ENCODE measurements at places on chromosomes 5 and 9.

GRCh38 chr9:79684711-79685575, 113.2 kb downstream of the TLE4 start:
- no peak for DNase-seq

- DNase-seq = no peak
Observed at GRCh38 chr5:66361070-66361469, 217.0 kb downstream of the SREK1 start.

DNA sequence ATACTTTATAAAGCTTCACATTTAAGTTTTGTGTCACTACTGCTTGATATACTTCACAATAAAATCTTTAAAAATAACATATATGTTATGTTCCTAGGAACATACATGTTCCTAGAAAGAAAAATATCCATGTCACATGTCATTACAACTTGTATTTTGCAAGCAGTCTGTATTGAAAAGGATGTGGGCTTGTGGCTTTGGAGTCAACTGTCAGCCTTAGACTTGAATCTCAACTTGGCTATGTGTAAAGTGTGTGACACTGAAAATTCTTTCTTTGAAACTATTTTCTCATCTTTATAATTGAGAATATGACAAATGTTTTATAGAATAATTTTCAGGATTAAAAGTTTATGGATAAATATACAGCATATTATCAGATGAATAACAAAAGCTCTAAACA, 273.1 kb downstream of the KIAA0825 start:
- DNase-seq = no peak

DNA sequence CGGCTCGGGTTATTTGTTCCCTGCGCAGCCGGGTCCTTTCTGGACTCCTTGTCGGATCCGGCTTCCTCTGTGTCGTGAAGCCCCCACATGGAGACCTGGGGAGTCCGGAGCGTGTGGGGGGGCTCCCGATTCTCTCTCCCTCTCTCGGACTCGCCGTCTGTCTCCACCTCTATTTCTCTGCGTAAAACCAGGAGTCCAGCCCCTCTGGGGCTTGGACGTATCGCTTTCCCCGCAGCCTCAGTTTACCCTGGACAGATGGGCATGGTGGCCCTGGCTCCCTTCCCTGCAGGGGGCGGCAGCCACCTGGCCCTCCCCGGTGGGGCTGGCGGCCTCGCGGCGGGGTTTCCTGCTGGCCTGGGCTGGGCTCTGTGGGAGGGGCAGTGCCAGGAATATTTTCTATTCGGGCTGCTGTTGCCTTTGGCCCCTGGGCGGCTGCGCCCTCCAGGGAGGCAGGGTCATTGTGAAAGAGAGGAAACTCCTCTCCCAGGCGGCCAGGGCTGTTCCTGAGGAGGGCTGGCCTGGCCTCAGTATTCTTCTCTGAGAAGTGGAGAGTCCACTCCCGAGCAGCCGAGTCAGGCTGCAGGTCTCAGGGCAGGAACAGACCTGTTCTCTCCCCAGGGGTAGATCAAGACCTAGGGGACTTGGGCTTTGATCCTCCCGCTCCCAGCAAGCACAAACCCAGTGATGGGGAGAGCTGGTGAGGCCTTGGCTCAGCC, 665 bp downstream of the ASS1 start:
- no peak for DNase-seq

DNA sequence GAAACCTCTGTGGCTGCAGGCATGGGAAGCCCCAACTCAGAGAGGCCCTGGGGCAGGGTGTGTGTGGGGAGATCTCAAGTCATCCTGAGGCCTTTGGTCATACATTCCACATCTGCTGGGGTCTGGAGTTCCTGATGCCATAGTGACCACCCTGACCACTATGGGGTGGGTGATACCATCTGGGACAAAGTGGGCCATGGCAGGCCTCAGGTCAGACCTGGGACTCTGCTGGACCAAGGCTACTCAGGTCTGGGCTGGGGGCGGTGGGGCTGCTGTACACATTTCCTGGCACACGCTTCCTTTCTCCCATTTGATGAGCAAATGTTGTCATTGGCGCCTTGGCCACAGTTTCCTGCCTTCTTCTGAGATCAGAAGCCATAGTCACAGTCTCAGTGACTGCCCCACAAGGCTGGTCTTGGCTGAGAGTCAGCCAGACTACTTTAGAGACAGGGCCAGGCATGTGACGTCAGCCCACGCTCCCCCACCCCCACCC, 15.1 kb upstream of the ACSL6 start:
- peak; percentile 30 for DNase-seq

DNA sequence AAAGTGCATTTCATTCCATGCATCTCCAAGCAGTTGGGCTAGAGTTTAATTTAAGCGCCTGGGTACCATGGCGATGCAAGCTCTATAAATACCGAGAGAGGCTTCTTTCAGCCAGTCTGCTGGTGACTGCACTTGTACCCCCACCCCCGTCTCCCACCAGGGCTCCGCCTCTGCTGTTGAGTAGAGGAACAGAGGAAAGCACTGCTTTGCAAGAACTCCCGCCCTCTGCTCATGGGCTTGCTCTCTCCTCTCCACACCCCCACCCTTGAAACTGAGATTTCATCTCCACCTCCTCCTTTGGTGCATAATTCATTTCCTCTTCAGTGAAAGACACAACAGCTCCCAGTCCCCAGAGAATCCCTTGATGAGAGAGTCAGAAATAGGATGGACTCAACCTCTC, 5.1 kb upstream of the WWC1 start:
- DNase-seq = no peak

DNA sequence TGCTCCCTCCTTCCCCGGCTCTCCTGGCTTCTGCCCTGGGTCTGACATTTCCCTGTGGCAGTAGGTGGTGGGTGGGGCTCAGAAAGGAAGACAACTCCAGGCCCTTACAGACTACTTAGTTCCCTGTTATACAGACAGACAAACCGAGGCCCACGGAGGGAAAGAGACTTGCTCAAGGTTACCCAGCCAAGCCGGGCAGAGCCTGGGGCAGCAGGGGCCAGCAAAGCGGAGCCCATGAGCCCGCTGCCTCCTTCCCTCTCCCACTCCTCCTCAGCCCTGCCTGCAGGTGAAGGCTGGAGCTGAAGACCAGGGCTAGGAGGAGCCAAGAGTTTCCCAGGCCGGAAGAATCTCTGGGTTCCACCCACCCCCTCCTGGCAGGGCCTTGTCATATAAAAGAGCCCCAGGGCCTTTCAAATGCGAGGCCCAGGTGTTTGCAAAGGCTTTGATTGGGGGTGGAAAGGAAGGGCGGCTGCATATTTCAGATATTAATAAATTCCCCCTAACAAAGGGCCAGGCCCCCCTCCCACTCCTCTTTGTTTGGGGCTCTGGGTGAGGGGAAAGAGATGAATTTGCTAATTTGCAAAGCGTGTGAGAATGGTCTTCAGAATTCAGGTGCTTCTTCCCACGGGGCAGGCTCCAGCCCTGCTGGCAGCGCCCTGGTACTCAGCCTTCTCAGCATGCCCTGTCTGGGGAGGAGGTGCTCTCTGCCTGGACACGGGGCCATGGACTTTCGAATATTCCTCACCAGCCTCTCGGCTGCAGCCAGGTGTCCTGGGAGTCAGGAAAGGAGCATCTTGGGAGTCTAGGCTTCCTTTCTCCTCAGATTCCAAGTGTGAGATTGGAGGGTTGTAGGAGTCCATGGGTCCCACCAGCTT, 21.5 kb downstream of the SLC6A7 start:
- DNase-seq = no peak

GRCh38 chr9:13128266-13128860, 151.1 kb downstream of the MPDZ start:
- DNase-seq = no peak

DNA sequence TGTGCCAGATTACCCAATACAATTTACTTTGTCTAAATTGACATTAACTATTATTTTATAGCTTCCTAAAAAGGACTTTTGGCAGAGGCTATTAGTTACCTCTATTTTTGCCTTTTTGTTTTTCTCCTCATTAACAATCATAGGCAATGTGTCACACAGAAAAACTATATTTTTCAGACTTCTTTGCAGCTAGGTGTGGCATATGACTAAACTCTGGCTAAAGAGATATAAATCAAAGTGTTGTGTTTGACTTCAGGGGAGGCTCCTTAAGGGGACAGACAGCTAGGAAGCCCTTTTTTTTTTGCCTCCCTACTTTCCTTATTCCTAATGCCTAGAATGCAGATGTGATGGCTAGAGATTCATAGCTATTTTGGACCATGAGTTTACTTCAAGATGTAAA, 19.7 kb upstream of the GCNT4 start:
- DNase-seq = no peak

GRCh38 chr5:136039202-136039601, 10.4 kb downstream of the TGFBI start:
- DNase-seq = no peak

DNA sequence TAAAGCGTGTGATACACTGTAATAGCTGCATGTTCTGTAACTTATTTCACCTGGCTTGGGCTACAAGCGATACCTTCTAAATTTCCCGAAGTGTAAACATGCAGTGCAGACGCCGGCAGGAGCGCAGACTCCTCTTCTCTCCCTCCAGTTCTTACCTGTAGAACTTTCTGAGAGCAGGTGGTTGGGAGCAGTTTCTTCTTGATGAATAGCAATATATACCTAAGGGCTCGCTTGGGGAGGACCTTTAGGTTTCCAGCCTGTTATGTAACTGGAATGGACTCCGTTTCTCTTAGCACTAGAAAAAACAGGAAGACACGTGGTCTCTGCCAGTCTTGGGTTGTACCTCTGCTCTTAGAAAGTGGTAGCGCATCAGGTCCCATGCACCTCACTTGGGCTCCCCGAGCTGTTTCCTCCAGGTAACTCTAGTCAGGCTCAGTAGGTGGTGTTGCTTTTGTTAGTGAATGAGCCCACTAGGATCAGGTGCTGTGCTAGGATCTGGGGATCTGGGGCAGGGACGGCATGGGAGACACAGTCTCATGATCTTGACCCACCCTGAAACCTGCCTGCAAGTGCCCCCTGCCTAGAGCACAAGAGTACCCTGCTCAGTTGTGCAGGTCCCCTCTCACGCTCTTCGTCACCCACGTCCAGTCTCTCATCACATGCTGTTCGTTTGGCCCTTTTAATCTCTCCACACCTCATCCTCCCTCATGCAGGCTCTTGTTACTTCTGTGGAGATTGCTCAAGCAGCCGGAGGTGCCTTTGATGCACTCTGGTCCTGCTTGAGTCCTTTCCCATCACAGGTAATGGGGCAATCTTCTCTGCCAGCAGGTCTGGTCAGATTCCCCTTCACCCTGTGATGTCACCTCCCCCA, 2.8 kb downstream of the TENT4A start:
- DNase-seq = no peak

DNA sequence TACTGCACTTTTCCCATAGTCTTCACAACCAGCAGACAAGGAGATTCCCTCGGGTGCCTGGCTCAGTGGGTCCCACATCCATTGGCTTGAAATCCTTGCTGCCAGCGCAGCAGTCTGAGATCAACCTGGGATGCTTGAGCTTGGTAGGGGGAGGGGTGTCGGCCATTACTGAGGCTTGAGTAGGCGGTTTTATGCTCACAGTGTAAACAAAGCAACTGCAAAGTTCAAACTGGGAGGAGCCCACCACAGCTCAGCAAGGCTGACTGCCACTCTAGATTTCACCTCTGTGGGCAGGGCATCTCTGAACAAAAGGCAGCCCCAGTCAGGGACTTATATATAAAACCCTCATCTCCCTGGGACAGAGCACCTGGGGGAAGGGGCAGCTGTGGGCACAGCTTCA, 512.3 kb upstream of the MPDZ start:
- DNase-seq = no peak

- DNase-seq = no peak
Observed at GRCh38 chr9:13395156-13395555, 115.7 kb upstream of the MPDZ start.

DNA sequence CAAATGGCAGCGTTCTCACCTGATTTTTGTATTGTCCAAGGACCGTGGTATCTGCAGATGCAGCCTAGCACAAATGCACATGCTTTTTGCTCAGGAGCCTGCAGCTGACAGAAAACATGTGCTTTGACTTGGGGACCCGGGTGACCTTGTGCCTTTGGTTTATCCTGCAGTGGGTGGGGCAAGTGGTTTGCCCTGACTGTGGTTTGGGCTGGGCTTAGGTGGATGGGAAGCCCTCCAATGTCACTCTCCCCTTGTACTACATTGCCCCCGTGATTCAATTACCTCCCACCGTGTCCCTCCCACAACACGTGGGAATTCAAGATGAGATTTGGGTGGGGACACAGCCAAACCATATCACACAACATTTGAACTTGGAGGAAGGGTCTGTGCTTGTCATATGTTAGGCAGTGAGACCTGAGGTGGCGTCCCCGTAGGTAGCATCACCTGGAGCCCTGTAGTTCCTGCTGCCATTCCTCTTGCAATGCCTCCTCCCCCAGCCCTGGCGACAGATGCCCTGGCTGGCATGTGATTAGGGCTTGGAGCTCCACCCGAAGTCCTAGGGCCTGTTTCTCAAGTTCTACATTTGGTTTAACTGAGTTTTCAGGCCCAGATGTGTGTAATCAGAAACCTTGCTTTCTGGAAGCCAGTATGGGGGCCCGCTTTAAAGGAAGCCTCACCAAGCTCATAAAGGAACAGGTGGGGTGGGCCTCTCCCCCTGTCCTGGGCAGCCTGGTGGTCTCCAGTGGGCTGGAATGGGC, 2.1 kb downstream of the ANKRD33B start:
- DNase-seq = no peak

GRCh38 chr9:90256345-90256744, 386.3 kb downstream of the DIRAS2 start:
- DNase-seq = no peak

DNA sequence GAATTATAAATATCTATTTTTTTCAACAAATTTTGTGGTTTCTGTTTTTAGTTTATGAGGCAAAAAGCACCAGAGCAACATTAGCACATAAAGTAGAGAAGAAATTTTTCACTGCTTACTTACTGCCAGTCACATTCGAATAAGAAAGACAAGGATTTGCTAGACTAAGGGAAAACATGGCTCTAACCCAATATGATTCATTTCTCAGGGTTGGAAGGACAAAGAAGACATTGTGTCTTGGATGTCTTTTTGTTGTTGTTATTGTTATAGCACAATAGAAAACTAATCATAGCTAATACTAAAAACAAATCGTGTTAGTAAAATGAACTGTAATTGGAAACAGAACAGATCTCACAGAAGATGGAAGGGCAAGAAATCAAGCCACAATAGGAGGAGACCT, 90.9 kb upstream of the SLCO6A1 start:
- no peak for DNase-seq

DNA sequence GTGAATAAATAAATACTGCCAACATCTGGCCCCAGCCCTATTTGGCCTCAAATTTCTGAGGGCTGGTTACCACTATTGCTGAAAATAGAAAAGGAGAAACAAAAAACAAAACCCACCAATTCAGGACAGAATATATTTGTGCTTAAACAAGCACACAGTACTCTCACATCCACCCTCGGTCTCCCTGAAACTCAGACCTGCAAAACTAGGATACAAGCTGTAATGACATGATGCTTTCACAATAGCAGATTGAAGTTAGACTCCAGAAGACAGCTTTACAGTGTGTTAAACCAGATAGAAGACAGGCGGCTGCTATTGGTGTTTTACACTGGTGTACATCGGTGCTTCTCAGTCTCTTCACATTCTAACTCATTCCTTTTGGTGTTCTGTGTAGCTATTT, 214.9 kb upstream of the DMRT1 start:
- no peak for DNase-seq

- DNase-seq = no peak
Observed at GRCh38 chr9:123589361-123590239, 233.6 kb downstream of the CRB2 start.

- DNase-seq = no peak
Observed at GRCh38 chr5:174424219-174425053, 299.9 kb upstream of the MSX2 start.

Data from stimulated activated CD4-positive, alpha-beta T cell treated with anti-CD3 and anti-CD28 coated beads, Interleukin-4, amount 100 ng/mL, for 24 hours (primary cell).